ENCODE measurements at places on chromosomes 7 and 10. TPM values are rescaled to one million over a fixed set of nuclear protein-coding genes. Genes with fewer than 3 reads are reported as not detected.

The PPP1R3C gene
- 34.6 TPM for total RNA-seq

DNA sequence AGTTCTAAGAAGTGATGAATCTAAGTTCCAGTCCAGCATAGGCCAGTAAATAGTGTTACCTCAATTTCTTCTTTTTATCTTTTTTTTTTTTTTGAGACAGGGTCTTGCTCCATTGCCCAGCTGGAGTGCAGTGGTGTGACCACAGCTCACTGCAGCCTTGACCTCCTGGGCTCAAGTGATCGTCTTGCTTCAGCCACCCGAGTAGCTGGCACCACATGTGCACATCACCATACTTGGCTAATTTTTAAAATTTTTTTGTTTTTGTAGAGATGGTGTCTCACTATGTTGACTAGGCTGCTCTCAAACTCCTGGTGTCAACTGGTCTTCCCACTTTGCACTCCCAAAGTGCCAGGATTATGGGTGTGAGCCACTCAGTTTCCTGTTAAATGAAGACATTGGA, 126.6 kb upstream of the LYZL2 start:
- no peak for DNase-seq

The AKR1C8 gene
- total RNA-seq, result not detected

DNA sequence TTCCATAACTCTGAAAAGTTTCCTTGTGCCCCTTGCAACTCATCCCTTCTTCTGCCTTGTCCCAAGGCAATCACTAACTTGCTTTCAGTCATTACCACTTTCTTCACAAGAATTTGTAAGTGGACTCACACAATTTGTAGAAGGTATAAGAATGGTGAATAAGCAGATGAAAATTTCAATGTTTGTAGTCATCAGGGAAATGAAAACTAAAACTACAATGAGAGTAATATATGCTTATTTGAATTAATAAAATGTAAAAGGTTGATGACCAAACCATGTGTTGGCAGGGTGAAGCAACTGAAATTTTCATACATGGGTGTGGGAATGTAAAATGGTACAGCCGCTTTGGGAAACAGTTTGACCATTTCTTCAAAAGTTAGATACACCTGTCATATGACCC, 79.7 kb downstream of the GNAT3 start:
- no peak for DNase-seq

The CLDN3 gene
- total RNA-seq, result 21.1 TPM

DNA sequence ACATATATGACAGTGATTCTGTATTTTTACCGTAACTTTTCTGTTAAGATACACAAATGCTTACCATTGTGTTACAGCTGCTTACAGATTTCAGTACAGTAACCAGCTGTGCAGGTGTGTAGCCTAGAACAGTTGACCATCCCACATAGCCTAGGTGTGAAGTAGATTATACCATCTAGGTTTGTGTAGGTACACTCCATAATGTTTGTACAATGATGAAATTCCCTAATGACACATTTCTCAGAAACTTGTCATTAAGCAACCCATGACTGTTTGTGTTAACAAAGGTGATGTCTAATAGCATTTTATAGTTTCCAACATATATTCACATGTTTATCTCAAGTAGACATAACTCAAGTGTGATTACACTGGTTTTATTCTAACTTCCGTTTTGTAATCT, 218.5 kb downstream of the PLXDC2 start:
- DNase-seq, result no peak

The ARHGEF5 gene
- 5.6 TPM for total RNA-seq

- DNase-seq, result no peak
Observed at GRCh38 chr10:68163735-68164134, 54.4 kb downstream of the MYPN start.

The OR2A12 gene
- not detected for total RNA-seq

The TSPAN33 gene
- 18.1 TPM for total RNA-seq

DNA sequence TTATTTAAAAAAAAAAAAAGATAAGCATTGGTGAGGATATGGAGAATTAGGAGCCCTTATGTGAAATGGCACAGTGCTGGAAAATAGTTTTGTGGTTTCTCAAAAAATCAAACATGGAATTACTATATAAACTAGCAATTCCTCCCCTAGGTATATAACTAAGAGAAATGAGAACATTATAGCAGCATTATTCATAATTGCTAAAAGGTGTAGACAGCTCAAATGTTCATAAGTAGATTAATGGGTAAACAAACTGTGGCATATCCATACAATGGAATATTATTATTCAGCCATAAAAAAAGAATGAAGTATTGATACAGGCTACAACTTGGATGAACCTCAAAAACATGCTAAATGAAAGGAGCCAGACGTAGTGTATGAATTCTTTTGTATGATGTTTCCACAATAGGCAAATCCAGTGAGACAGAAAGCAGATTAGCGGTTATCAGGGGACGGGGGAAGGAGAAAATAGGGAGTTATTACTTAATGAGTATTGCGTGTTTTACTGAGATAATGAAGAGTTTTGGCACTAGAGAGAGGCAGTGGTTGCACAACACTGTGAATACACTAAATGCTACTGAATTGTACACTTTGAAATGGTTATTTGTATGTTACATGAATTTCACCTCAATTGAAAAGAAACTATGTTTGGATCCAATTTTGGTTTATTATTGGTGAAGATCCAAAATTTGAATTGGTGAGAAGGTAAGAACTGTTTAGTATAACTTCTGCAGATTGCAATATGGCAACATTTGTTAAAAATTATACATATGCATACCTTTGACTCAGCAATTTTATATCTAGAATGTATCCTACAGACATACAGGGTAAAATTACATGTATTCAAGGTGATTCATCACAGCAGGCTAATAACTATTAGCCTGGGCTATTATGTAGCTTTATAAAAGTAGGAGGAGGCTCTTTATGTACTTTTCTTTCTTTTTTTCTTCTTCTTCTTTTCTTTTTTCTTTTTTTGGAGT, 69.7 kb downstream of the VCL start:
- DNase-seq, result no peak

DNA sequence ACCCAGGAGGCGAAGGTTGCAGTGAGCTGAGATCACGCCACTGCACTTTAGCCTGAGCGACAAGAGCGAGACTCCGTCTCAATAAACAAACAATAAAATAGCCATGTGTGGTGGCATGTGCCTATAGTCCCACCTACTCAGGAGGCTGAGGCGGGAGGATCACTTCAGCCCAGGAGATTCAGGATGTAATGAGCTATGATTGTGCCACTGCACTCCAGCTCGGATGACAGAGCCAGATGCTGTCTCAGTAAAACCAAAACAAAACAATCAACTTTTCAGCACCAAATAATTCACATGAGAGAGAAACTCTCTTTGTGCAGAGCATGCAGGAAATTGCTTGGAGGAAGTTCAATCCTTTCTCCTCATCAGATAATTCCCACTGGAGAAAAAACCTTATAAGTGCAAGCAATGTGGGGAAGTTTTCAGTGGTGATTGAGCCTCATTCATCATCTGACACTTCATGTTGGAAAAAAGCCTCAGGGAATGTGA, 13.4 kb upstream of the FIS1 start:
- no peak for DNase-seq

GRCh38 chr10:94641480-94641879, 42.0 kb upstream of the CYP2C18 start:
- no peak for DNase-seq

GRCh38 chr10:32942081-32942480, 15.9 kb downstream of the ITGB1 start:
- no peak for DNase-seq

DNA sequence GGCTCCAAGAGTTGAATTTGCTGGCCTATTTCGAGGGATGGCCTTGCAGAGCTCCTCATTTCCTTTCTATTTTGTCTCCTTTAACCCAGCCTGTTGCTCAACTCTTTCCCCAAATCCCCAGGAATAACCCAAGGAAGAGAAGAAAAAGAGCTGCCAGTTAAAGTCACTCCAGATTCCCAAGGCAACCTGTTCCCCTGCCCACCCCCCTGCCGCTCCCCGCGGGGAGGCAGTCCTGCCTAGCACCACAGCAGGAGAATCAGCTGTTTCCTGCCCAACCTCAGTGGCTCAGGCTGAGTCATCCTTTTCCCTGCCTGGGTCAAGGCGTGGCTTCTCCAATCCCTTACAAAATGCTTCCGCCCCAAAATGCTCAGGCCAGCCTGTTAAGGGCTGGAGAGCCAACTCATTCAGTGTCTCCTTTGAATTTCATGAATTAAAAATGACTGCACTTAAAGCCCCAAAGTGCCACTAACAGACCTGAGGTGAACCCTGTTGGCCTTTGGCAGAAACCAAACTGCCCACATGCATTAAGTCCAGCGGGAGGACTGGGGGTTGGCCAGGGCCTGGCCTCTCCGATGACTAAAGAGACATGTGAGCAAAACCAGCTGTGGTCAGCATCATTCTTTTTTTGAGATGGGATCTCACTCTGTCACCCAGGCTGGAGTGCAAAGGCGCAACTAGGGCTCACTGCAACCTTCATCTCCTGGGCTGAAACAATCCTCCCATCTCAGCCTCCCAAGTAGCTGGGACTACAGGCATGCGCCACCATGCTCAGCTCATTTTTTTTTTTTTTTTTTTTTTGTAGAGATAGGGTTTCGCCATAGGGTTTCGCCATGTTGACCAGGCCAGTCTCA, 83.2 kb upstream of the KIF5B start:
- no peak for DNase-seq

The ALDH18A1 gene
- 35.0 TPM for total RNA-seq

DNA sequence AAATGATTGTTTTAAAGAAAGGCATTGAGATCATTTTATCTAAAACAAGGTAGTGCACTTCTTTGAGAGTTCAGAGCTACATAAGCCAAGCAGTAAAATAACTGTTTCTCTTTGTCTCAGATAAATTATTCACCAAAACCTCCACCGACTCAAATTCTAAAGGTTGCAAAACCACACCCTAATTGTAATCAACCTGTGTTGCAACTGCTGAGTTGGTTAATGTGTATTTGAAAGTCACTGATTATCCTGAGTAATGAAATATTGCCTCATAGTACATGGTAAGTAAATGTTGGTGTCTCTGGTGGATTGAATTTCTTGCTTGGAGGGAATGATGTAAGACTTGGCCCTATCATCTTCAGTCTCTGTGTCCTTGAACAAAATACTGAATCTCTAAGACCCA, 35.9 kb upstream of the CYP2C9 start:
- no peak for DNase-seq

GRCh38 chr7:153423210-153423590, 629.0 kb upstream of the DPP6 start:
- no peak for DNase-seq
